ENCODE measurements at places on chromosomes 7 and 10.

GRCh38 chr7:135741905-135742304 is 6.7 kb downstream of the FAM180A start:
- no peak for DNase-seq

GRCh38 chr10:89526358-89526757 is 9.0 kb downstream of the SLC16A12 start:
- no peak for DNase-seq

- DNase-seq: peak; percentile 21
Observed at GRCh38 chr7:152894295-152895170, 135.0 kb downstream of the ACTR3B start.

GRCh38 chr7:17986851-17987250 is 40.8 kb downstream of the PRPS1L1 start:
- DNase-seq: no peak

DNA sequence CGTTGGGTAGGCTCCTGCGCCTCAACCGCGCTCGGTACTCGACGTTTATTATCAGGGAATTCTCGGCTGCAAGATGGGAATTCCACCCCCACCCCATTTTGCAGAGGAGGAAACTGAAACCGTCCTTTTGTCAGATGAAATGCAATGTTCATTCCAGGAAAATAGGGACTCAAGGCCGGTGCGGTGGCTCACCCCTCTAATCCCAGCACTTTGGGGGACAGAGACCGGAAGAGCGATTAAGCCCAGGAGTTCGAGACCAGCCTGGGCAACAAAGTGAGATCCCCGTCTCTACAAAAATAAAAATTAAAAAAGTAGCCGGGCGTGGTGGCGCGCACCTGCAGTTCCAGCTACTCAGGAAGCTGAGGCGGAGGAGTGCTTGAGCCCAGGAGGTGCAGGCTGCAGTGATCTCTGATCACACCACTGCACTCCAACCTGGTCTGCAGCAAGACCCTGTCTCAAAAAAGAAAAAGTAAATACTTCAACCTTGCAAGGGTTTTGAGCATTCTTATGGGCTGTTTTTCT is 720 bp upstream of the RFC2 start:
- DNase-seq: no peak

DNA sequence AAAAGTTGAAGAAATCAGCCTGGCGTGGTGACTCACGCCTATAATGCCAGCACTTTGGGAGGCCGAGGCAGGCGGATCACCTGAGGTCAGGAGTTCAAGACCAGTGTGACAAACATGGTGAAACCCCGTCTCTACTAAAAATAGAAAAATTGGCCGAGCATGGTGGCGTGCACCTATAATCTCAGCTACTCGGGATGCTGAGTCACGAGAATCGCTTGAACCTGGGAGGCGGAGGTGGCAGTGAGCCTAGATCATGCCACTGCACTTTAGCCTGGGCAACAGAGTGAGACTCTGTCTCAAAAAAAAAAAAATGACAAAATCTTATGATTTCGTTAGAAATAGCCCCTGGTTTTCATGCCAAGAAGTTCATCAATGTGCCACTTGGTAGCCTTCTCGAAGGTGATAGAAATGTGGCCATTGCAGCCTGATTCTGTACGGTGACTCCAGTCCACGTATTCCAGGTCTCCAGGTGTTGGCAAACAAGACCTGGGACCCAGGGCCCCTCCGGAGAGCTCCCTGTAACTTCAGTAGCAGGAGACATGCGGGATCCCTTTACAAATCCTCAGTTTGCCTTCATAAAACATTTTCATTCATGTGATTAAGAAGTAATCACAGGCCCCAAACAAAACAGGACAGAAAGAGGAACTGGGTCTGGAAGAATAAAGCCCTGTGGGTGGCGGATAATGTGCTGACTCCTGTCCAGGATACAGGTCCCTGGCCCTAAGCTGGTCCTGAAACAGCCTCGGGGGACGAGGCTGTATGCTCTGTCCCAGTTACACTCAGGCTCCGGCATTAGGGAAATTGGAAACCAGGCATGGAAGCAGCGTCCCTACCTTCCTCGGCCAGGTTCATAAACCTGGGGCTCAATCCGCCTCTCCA is 207.3 kb upstream of the SH2B2 start:
- DNase-seq: no peak

DNA sequence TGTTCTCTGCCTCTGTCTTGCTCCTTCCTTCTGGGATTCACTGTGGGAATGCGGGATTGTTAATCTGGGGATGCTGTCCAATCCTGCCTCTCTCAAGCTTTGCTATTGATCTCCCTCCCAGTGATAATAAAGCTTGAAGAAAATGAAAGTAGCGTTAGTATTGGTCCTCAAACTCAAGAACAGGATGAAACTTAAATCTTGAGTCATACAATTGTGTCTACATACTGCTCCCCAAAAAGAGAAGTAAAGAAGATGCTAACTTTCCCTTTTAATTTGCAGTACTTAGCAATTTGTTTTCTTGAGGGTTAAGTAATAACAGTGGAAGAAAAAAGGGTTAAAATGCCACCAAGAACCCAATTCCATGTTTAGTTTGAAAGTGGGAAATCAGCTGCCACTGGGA is 13.6 kb downstream of the CFTR start:
- no peak for DNase-seq

DNA sequence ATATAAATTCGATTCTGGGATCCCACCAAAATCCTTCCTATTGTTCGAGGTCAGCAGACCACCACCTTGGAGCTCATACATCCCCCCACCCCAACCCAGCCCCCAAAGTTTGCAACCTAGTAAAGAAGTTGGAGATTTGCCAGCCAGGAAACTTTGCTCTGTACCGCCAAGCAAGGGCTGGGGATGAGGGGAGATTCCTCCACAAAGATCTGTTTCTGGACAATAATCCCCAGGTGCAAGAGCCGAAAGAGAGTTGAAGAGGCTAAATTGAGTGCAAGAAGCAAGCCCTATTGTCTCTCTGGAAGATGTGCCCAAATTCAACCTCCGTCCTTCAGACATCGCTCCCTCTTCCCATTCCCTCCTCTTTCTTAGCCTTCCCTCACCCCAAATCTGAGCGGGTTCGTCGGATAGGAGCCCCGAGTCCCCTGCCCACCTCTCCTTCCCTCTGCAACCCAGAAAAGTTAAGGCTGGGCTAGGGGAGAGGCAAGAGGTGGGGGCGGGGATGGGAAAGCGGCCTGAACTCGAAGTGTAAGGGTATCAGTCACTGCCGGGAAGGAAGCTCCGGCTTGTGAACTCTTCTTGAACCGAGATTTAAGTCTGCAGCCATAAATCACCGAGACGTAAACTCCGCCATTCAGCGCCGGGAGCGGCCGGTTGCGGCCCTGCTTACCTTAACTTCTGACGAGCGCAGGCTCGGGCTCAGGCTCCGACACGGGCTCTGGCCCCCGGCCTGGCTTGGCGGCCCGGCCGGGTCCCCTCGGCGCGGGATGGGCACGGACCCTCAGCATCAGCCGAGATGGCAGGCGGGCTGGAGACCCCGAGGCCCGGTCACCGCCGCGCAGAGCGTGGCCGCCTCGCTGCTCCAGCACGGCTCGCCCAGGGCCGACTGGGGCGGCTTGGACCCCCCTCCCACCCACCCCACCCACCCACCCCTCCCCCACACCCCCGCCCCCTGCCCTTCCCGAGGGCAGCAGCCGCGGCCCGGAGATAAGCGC is 10.8 kb upstream of the HOXA2 start:
- DNase-seq: no peak

DNA sequence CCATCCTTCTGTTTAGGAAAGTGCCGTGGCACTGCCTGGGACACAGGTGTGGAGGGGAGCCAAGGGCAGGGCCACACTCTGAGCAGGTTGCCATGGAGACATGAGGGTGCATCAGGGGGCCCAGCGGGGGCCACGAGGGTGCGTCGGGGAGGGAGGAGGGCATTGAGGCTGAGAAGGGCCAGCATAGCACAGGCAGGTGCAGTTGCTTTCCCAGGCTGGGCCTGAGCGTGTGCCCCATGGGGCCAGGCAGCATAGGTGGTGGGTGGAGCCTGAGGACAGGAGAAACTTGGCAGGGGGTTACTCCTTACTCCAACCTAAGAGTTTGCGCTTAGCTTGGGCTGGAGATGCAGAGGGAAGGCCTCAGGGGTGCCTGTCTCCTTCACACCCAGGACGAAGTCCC is 15.2 kb downstream of the YKT6 start:
- peak; percentile 49 for DNase-seq

DNA sequence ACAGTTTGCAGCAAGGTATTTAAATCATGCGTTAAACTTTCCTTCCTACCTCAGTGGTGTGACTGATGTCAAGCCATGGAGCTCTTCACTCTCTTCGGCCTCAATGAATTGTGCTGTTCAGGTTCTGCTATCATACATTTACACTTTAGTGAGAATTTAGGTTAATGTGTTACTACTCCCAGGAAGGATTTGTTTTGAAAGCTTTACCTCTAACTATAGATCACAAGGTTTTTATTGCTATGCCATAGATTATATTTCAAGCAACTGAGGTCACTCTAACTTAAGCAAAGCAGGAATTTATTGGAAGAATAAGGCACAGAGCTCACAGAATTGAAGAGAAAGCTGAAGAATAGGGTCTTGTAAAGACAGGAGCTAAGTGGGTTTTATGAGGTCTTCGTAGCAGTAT is 11.0 kb upstream of the ADD3 start:
- DNase-seq: no peak

DNA sequence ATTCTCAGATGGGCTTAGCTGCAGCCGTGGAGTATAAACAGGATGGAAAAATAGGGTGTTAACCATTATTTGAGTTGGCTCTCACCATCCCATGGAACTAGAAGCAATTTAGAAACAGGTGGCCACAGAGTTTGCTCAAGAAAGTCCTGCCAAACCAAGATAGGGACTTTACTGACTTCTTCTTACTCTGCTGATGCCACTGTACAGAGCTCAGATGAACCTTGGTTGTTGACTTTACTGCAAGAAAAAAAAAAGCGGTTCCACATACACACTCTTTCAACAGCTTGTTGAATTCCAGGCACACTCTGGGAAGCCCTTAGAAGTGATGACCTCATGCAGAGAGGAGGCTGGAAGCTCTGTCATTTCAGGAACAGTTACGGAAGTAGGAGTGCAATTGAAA is 753.4 kb downstream of the NRG3 start:
- no peak for DNase-seq

- no peak for DNase-seq
Observed at GRCh38 chr7:17056491-17057142, 174.8 kb upstream of the AGR3 start.

- DNase-seq: no peak
Observed at GRCh38 chr7:151752037-151752436, 124.9 kb downstream of the PRKAG2 start.

DNA sequence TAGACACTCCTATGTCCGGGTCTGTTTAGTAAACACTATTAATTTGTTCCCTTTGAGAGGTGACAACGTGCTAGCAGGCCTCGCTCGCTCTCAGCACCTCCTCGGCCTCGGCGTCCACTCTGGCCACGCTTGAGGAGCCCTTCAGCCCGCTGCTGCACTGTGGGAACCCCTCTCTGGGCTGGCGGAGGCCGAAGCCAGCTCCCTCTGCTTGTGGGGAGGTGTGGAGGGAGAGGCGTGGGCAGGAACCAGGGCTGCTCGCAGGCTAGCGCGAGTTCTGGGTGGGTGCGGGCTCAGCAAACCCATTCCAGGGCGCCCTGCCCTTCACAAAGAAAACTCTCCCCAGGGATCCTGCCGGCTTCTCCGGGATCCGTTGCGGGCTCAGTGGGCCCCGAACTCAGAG is 144.4 kb upstream of the CDCA7L start:
- DNase-seq: no peak

DNA sequence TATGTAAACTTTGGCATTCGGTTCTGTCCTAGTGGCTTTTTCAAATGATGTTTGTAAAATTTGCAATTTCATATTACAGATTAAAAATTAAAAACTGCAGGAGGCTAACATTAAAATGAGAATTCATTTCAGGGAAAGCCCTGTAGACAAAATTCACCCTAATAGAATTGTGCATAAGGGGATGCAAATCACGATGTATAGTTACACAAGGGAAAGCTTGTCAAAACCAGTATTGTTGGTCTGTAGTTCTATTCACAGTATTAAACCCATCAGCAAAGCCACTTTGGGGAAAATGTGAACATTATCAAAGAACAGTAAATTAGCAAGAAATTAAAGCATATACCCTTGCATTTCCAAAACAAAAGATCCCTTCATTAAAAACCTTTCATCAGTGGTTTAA is 39.9 kb upstream of the MKI67 start:
- no peak for DNase-seq

DNA sequence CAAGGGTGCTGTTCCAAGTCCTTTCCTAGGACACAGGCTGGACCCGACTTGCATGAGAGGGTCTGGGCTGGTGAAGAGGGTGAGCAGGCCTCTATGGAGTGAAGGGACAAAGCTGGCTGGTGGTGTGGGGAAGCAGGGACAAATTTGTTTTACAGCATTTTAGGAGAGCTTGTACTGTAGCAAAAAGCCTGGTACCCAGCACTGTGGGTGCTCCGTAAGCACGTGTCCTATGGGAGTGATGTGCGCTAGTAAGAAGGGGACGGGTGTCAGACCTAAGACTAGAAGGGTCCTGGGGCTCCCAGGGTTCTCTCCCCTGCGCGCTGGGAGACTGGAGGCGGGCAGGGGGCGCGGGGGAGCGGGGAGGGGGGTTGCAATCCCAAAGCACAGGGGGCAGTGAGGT is 391 bp downstream of the NOBOX start:
- no peak for DNase-seq

DNA sequence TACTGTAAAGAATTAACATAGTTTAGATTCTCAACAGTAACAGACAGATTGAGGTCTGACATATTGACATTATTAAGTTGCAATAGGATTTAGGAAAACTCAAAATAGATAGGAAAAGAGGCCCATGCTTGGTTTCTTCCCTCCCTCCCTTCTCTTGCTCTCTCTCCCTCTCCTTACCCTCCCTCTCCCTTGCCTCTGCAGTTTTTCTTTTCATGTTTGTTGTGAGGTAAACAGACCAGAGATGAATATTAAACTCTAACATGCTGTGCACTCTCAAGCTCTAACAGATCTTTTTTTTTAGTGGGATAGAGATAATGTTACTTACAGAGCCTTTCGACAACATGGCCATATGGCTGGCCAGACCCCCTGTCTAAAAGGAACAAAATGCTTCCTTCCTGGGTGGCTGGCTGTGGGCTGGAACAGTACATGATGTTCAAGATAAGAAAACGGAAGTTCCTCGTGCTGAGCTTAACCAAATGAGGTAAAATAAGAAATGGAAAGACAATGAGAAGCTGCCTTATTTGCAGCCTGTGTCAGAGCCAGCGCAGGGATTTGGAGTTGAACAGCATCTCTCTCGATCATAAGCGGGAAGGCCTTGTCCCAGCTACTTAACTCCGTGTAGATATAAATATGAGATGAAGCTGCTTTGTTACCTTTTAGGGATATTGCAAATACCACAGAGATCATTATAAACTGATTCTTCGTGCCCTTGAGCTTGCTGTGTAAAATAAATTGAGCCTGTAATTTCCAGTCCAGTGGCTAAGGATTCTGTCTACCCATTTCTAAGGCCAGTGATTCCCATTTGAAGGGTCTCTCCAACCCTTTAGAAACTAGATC is 391.9 kb upstream of the NPVF start:
- DNase-seq: no peak

- DNase-seq: no peak
Observed at GRCh38 chr10:24652381-24652957, 71.2 kb downstream of the ARHGAP21 start.

- DNase-seq: no peak
Observed at GRCh38 chr10:98453729-98454128, 7.0 kb upstream of the HPS1 start.
